Stimulated activated CD8-positive, alpha-beta memory T cell treated with anti-CD3 and anti-CD28 coated beads, Interleukin-15, amount 100 ng/mL, for 48 hours (primary cell): ENCODE measurements at places on chromosomes 4 and X.

- DNase-seq: no peak
These were observed 9.8 kb upstream of the SLC2A9 start for GRCh38 chr4:10030972-10031667.

DNA sequence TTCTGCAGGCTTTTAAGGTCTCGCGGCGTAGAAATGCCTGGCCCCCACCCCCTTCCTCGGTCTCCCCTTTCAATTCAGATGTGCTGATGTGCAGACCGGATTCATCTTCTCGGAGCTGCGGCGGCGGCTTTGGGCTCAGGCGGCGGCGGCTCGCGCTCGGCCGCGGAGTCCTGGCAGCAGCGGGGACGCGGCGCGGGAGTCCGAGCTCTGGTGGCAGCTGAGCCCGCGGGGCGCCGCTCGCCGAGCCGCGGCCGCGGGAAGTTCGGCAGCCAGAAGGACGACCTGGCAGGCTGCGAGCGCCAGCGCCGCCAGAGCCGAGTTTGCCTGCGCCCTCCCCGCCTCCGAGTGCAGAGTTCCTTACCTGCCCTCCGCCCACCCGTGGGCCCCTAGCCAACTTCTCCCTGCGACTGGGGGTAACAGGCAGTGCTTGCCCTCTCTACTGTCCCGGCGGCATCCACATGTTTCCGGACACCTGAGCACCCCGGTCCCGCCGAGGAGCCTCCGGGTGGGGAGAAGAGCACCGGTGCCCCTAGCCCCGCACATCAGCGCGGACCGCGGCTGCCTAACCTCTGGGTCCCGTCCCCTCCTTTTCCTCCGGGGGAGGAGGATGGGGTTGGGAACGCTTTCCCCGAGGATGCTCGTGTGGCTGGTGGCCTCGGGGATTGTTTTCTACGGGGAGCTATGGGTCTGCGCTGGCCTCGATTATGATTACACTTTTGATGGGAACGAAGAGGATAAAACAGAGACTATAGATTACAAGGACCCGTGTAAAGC is 448 bp downstream of the TLL1 start:
- no peak for DNase-seq

GRCh38 chr4:61666244-61666643 is 466.1 kb downstream of the ADGRL3 start:
- no peak for DNase-seq

DNA sequence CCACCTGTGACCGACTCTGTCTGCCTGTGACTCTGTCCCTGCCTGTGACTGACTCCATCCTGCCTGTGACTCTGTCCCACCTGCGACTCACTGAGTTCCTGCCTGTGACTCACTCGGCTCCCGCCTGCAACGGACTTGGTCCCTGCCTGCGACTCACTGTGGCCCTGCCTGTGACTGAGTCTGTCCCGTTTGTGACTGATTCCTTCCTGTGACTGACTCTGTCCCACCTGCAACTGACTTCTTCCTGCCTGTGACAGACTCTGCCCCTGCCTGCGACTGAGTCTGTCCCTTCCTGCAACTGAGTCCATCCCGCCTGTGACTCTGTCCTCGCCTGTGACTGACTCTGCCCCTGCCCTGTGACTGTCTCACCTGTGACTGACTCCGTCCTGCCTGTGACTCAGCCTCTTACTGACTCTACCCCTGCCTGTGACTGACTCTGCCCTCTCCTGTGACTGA is 9.6 kb upstream of the UVSSA start:
- DNase-seq: peak; percentile 81

DNA sequence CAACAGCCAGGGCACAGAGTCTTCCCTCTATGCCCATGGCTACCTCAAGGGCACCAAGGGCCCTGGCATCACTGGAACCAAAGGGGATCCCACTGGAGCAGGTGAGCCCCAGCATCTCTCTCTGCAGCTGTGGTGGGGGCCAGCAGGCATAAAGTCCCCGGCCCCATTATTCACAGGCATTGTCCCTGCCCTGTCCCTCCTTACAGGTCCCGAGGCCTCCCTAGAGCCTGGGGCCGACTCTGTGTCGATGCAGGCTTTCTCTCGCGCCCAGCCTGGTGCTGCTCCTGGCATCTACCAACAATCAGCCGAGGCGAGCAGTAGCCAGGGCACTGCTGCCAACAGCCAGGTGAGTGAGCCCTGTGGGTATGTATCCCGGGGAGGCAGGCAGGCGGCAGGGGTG is 12.3 kb upstream of the UBA1 start:
- DNase-seq: no peak

DNA sequence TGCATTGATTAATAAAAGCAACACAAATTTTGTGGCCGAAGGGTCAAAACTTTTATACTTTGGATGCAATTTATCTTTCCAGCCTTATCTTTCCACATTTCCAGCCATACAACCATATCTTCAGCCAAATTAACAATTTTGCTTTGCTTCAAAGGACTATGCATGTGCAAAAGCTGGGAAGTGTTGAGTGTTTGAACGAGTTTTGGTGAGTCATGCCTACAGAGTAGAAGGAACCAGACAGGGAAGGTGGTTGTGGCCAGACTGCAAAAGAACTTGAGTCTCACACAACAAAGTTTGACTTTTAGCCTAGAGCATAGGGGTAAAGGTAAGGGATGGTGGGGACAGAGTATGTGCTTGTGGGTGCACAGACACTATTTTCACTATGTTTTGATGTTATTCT is 53.0 kb upstream of the GABRA2 start:
- no peak for DNase-seq

DNA sequence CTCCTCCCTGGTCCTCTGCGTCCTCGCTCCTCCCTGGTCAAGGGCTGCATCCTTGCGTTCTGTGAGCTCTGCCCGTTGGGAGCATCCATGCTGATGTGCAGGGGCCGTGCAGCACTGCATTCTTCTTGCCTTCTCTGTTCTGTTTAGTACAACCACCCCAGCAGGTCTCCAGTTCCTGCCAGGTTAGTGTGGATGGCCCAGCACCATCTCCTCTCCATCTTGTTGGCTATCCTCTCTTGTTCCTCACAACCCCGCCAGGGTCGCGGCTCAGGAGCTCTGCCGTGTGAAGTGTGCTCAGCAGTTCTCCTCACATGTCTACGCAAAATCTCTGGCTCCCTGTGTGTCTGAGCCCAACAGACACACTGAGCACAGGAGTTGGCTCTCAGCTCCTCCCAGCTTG is 10.4 kb upstream of the MAEA start:
- no peak for DNase-seq

GRCh38 chr4:125388613-125389012 is 73.9 kb downstream of the FAT4 start:
- DNase-seq: no peak

DNA sequence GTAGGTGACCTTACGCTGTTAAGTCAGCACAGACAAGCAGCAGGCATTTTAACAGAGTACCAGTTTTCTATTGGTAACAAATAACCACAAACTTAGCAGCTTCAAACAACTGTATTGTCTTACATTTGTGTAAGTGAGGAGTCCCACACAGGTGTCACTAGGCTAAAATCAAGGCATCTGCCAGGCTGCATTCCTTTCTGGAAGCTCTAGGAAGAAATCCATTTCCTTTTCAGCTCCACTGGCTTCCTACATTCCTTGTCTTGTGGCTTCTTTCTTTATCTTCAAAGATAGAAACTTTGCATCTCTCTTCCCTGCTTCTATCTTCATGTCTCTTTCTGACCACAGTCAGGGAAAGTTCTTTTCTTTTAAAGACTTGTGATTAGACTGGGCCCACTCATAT is 139.9 kb downstream of the TMEM144 start:
- DNase-seq: no peak

DNA sequence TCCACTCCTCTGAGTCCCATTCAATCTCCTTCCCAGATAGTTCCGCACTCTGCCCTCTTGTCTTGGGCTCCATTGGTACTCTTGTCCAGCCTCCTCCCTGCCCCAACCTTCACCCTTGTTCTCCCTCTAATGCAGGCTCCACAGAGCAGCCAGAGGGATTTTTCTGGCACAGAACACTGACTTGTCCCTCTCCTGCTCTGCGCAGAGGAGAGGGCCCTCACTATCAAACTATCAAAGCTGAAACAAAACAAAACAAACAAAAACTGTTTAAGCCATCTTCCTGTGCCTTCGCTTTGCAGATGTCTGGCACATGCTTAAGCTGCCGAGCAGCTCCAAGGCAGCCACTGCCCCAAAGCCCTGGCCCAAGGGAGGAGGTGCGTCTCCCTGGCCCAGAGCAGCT is 2.9 kb downstream of the CNGA2 start:
- no peak for DNase-seq

GRCh38 chr4:42596918-42597317 is 60.0 kb downstream of the ATP8A1 start:
- no peak for DNase-seq

DNA sequence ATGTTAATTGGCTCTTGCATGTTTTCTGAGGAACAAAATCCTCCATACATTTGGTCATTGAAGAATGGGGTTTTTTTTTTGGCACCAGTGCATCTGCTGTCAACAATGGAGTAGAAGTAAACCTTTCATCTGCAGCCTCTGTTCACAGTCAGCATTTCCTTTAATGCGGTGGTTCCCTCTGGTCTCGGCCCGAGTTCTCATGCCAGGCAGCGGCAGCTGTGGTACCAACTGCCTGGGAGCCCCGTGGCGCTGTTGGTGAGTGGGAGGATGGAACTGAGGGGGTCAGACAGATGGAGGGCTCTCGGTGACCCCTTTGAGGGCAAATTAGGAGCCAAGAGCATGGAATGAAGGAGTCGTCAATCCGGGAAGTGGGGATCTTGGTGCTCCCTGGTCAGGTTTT is 114.7 kb downstream of the AFF1 start:
- DNase-seq: no peak

GRCh38 chrX:149313871-149314371 is 191.2 kb downstream of the IDS start:
- DNase-seq: no peak

- DNase-seq: no peak
These were observed 93.8 kb upstream of the ANXA3 start for GRCh38 chr4:78457751-78458150.

GRCh38 chr4:152021788-152022438 is 261.1 kb upstream of the GATB start:
- no peak for DNase-seq

- no peak for DNase-seq
These were observed 142.5 kb downstream of the COL4A5 start for GRCh38 chrX:108582151-108582550.

DNA sequence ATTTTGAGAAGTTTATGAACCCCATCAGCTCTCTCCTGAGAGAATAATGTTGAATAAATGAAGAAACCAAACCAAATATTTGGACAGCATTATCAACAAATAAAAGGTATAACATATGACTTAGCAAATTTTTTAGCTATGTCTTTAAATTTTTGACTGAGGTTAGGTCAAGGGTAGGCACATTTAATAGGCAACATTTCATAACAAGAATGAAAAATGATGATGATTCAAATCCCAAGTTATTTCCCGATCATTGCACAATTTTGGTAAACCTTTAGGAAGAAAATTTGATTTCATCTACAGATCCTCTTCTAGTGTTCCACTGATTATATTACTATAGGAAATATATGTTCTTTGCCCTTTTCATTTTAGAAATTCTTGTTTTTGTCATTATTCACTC is 123.7 kb upstream of the TLR3 start:
- no peak for DNase-seq

GRCh38 chr4:98639523-98639922 is 18.9 kb downstream of the TSPAN5 start:
- no peak for DNase-seq

GRCh38 chrX:99777912-99778311 is 632.2 kb downstream of the PCDH19 start:
- DNase-seq: no peak

- no peak for DNase-seq
These were observed 23.9 kb downstream of the HMX1 start for GRCh38 chr4:8847764-8848163.

GRCh38 chr4:90292438-90292837 is 165.2 kb downstream of the CCSER1 start:
- no peak for DNase-seq

DNA sequence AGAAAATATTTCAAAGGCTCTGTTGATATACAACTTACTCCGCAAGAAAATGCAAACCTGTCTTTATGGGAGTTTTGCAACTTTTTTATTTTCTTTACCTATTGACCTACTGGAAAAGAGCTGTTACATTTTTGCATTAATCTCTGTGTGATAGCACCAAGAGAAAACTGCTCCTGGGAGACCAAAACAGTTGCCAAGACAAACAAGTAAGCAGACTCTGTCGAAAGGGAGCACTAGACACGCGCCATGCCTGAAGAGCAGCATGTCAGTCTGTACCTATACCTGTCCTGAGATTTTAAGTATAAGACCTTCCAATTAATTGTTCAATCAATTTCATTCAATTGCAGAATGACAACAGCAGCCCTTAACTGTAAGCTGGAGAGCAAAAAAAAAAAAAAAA is 56.0 kb upstream of the TECRL start:
- DNase-seq: no peak

- no peak for DNase-seq
These were observed 7.9 kb downstream of the NONO start for GRCh38 chrX:71291381-71291780.

DNA sequence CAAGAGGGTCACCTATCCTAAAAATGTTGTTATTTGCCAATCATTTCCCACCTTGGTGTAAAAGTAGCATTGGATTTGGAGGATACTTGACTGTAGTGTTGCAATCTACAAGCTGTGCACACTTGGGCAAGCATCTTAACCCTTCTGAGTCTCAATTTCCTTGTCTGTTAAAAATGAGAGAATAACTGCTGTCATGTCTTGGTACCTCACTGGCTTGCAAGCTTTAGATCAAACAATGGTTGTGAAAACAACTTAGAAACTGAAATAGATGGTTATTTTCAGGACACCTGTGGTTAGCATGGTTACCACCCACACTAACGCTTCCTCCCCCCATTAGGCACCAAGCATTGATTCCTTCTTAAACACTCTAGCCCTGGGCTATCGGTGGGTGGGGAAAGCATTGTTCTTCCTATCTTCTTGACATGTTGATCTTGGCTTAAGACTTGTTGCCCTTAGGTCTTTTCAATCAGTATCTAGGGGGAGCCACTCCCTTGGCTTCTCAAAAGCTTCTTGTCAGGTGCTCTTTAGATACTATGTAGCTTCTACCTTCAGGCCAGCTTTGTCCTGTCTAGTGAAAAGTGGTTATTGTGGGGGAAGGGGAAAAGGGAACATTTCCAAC is 10.6 kb upstream of the AMOT start:
- DNase-seq: no peak

- DNase-seq: no peak
These were observed 4.6 kb downstream of the ZNF185 start for GRCh38 chrX:152902502-152902820.

DNA sequence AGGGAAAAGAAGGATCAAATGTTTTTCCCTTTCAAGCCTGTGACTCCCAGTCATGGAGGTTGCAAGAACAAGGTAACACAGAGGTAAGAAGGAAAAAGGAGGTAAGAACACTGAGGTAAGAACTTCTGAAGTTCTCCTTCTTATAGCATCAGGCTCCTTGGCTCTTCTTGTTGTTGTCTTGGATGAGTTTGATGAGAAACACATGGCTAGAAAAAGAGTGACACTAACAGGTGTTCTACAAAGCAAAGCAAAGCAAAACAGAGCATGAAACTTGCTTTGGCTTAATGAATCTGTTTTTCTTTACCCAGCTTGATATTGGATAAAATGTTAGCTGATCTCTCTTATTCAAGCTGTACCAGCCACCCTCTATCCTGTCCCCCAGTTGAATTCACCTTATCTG is 231.2 kb upstream of the F9 start:
- DNase-seq: no peak

- DNase-seq: no peak
These were observed 371.3 kb upstream of the INTU start for GRCh38 chr4:127261476-127261875.
